ACHN (cell line): ENCODE measurements at places on chromosomes 7 and 10.

GRCh38 chr7:55508221-55509011 is 63.9 kb downstream of the VOPP1 start:
- no peak for DNase-seq

DNA sequence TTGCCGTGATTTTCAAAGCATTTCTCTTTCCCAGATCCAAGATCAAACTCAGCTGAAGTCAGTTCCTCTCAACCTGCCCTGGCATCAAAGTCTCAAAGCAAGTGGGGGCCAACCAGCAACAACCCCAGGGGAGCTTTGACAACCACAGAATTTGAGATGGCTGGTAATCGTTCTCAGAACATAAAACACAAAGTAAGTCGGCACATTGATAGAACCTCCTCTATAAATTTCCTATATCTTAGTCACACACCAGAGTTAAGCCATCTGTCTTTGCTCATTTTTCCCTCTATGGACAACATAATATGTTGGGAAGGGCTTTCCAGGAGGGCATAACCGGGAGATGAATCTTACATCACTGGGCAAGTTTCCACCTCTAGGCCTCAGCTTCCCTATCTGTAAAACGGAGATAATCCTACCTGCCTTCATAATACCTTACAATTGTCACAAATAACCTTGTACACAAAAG is 1.2 kb upstream of the DNAJC9 start:
- DNase-seq, result no peak

DNA sequence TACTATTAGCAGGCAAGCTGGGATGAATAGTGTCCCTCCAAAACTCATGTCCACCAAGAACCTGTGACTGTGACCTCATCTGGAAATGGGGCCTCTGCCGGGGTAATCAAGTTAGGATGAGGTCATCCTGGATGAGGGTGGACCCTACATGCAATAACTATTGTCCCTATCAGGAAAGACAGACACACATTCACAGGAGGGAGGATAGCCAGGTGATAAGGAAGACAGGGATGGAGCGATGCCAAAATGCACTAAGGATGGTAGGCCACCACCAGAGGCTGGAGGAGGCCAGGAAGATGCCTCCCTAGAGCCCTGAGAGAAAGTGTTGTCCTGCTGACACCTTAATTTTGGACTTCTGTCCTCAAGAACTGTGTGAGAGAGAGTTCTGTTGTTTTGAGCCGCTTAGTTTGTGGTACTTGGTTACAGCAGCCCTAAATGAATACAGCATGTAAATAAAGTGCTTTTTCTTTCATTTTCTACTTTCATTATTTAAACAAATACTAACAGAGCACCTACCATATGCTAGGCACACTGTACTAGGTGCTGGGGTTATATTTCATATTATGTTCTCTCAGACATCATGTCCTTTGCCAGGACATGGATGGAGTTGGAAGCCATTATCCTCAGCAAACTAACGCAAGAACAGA is 111.9 kb downstream of the USP6NL start:
- no peak for DNase-seq

GRCh38 chr7:151094675-151095074 is 8.4 kb downstream of the AGAP3 start:
- peak; percentile 39 for DNase-seq

DNA sequence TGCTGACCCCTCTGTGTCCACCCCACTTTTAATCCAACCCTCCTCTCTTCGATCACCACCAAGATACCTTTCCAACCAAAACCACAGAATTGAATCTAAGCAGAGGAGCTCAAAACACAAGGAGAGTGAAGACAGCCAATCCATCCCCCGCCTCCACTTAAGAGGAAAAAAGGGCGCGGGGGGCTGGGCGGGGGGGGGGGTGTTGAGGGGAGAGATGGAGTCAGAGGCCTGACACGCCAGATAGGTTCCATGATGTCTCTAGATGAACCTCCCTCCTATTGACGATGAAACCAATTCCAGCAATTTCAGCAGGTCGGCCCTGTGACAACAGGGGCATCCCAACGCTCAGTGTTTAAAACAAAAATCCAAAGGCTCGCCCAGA is 1.3 kb downstream of the SORBS1 start:
- no peak for DNase-seq
